ENCODE measurements at places on chromosomes 12 and 14.

DNA sequence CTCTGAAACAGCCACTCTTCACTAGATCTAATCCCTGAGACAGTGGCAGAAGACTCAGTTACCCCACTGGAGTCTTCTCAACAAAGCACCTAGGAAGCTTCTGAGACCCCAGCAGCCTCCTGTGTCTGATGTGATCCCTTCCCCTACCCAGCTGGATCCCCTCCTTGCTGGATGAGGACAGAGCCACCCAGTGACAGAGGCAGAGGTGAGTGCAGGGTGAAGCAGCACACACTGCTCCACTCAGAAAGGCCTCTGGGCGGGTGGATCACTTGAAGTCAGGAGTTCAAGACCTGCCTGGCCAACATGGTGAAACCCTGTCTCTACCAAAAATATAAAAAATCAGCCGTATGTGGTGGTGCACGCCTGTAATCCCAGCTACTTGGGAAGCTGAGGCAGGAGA is 2.7 kb downstream of the SPRYD3 start:
- DNase-seq, result no peak

DNA sequence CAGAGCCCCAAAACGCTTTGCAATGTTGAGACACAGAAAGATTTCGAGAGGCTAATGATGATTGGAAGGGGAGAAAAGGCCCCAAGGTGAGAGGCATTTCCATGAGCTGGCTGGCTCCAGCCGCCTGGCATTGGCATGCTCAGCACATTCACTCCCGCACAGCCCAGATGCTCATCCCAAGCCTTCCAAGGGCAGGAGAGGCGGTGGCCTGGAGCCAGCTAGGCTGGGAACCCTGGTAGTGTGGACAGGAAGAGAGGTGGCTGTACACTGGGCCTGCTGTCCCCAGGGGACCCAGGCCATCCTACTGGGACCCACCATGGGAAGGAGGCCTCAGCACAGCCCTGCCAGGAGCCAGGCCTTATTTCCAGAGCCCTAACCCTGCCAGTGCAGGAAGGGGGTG is 72.2 kb downstream of the SPTB start:
- DNase-seq, result no peak

- no peak for DNase-seq
These were observed 14.3 kb downstream of the PTCSC3 start for GRCh38 chr14:36162267-36162666.

GRCh38 chr12:121230538-121230907 is 20.6 kb downstream of the P2RX4 start:
- no peak for DNase-seq

GRCh38 chr12:92085736-92086040 is 60.0 kb downstream of the BTG1 start:
- DNase-seq, result no peak

DNA sequence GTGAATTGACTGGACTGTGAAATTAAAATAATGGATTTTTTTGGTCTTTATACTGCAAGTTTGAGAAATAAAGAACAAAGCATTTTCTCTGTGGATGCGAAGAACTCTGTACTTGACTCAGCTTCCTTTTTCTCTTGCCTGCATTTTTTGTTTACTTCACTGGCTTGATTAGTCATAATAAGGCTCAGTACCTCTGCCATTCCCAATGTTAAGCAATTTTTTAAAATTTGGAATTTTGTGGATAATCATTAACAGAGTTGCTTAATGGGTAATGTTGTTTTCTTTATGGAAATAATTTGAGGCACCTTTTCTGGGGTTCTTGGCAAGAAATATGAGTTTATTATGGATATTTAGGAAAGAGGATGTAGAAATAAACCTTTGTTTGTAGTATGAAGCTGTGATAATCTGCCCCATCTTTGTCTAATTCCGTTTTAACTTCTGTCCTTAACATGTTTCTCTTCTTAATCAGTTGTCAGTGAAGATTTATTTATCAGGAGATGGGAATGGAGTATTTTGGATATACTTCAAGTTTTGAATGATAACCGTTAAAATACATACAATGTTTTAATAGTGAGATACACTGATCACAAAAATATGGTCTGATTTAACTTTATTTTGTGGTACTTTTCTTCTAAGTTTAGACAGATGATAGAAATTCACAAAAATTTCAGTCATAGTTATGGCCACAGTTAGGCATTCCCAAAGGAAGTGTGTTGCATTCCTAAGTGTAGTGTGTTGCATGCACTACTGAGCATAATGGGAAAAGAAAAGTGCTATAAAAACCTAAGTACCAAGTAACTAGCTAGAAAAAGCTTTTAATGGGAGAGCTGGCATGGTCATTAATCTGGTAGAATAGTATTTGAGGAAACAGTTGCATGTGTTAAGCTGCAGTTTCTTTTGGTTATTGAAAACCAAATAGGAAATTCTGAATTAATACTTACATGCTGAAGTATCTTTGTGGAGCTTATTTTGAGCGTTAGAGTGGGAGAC is 27.7 kb downstream of the WNK1 start:
- no peak for DNase-seq

GRCh38 chr14:103067231-103067954 is 10.0 kb upstream of the CDC42BPB start:
- no peak for DNase-seq
